ENCODE measurements at places on chromosomes 1 and 21.

- DNase-seq: no peak
These were observed 151.7 kb downstream of the LYPLAL1 start for GRCh38 chr1:219325368-219325742.

GRCh38 chr1:106700211-106700610 lies 356.3 kb upstream of the PRMT6 start:
- peak; percentile 89 for DNase-seq

GRCh38 chr1:166999500-167000055 lies 10.5 kb downstream of the MAEL start:
- no peak for DNase-seq

DNA sequence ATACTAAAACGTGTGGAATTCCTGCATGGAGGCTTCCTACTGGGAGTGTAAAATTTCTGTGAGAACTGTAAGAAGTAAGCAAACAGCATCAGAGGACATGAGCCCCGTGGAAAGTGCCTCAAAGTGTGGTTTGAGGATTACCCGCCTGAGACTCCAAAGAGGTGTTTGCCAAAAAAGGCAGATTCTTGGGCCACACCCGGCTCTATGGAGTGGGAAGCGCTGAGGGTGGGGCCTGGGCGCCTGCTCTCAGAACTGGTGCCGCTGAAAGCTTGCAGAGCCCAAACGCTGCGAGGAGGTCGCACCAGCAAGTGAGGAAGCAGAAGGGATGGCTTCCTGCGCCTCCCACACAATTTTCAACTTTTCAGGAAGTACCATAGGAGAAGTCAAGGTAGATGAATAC lies 43.0 kb upstream of the PSEN2 start:
- DNase-seq: peak; percentile 11

GRCh38 chr1:72635719-72636118 lies 353.4 kb upstream of the NEGR1 start:
- DNase-seq: peak; percentile 4

DNA sequence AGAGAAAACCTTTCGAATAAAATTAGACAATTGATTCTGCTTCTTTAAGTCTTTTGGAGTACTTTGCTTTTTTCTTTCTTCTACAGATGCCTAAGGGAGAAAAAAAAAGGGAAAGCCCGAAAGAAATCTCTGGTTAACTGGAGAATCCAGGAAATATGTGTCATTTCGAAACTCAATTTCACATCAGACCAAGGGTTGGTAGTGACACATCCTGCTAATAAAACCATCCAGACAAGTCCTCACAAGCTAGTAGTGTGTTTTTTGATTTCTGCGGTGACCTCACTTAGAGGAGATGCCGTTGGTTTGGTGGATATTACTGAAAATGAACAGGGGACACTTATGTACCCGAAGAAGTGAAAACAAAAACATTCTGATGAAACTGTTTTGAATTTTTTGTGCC lies 726.5 kb upstream of the ADAMTS5 start:
- DNase-seq: peak; percentile 83

GRCh38 chr1:9371391-9371935 lies 78.8 kb downstream of the SPSB1 start:
- peak; percentile 95 for DNase-seq

- DNase-seq: no peak
These were observed 550 bp upstream of the SYT11 start for GRCh38 chr1:155858800-155859233.

GRCh38 chr1:77958850-77959249 lies 20.0 kb downstream of the FUBP1 start:
- DNase-seq: no peak

DNA sequence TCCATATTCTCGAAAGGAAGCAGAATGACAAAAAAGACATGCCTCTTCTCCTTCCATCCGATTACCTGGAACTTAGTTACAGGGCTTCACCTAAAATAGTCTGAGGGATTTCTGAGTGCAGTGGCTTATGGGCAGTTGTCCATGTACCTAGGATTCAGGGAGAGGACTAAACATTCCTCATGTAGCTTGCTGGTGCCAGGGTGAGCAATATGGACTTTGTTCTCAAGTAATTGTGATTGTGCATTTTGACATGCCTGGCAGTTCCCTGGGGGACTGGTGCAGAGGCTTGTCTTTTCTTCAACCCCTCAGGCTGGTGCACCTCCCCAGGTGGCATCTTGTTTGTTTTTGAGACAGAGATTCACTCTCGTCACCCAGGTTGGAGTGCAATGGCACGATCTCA lies 6.1 kb upstream of the PSEN2 start:
- no peak for DNase-seq

- peak; percentile 5 for DNase-seq
These were observed 174.5 kb downstream of the PLPPR4 start for GRCh38 chr1:99438656-99439230.

DNA sequence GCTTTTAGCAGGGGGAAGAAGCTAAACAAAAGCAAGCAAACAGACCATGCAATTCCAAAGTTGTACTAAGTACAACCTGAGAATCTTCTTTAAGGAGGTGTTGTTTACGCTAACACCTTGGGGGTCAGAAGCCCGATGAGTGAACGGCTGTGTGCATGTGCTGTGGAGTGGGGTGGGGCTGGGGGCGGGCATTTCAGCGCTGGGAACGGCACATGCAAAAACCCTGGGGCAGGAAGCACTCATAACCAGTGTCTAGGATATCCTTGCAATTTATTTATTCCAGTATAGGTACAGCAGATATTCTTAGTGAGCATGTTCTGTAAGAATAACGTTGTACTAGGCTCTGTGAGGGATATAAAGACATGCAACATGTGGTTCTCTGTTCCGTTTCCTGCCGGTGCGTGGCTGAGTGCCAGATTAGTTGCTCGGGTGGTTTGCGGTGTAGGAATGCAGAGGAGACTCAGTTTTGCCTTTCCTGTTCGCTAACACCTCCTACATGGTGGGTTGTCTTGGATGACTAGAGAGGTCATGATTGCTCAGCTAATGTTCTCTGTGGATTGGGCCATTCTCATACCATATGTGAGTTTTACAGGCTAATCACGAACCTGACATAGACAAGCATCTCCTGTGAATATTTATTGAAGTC lies 3.7 kb downstream of the FASLG start:
- DNase-seq: peak; percentile 76

DNA sequence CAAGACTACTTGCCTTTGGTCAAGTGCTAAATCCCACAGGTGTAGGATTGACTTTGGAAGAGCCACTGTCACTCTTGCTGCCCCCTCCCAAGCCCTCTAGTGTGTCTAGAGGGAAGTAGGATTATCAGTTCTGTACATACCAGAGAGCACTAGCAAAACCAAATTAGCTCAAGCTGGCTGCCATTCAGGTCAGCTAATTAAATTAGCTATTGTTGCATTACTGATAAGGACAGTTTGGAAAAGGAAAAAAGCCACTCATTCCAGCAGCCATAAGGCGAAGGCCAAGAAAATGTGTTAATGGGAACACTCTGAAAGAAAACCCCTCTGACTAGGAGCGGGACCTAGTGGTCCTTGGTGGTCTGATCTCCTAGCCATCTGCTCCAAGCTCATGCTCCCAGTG lies 321.7 kb downstream of the PBX1 start:
- no peak for DNase-seq

GRCh38 chr1:156262461-156263287 lies 14.8 kb upstream of the PAQR6 start:
- peak; percentile 77 for DNase-seq

DNA sequence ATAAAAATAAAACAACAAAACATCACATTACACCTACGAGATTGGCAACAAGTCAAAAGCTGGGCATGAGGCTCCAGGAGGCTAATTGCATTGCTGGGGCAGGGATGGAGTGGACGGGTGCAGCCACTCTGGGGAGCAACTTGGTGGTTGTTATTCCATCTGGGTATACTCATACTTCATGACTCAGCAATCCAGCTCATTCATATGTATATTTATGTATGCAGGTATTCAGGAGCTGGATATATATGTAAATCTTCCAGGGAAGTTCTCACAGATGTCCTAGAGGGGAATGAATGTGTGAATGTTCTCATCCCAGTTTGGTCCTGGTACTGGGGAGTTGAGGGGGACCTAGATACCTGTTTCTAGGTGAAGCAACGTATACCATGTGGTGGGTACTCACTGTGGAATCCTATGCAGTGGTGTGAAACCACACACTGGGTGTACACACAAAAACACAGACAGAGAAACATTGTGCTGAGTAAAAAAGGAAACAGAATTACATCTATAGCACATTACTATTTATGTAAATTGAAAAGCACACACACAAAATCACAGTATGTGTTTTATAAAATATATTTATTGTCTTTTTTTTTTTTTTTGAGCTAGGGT lies 79.7 kb upstream of the RAB4A start:
- DNase-seq: peak; percentile 41

GRCh38 chr1:188689542-188689941 lies 1788.1 kb downstream of the BRINP3 start:
- DNase-seq: peak; percentile 31

DNA sequence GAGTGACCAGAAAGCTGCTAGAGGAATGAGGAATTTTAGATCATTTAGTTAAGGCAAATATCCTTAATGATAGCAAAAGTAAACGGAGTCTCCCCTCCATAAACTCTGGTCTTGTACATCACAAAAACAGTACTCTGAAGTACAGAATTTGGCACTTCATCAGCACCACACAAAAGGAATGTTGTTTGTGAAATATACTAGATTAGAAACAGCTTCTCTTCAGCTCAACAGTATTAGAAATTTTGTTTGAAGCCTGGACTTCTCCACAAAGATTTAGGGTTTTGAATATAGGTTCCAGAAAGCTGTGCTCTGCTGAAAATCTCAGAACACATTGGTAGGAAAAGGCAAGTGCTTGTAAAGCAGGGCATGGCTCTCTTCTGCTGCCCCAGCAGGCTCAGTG lies 135.1 kb upstream of the PTGFR start:
- DNase-seq: no peak

- DNase-seq: peak; percentile 52
These were observed at the start of gene B4GALT2 for GRCh38 chr1:43978551-43979260. TSS of gene B4GALT2 (plus strand) at chr1:43979210. CDS start at chr1:43981161, 1,951 bp downstream.

DNA sequence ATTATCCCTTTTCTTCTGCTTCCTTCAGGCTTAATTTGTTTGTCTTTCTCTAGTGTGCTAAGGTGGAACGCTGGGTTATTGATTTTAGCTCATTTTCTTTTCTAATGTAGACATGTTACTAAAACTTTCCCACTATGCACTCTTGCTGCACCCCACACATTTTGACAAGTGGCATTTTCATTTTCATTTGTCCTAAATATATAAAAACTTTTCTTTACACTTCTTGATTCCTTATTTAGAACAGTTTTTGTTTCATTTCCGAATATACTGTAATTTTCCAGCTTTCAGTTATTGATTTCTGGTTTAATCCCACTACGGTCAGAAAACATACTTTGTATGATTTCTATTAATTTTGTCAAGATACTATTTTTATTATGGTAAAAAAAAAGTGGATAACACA lies 25.3 kb downstream of the SH3BP5L start:
- no peak for DNase-seq

- DNase-seq: no peak
These were observed 183.3 kb downstream of the NEK7 start for GRCh38 chr1:198340139-198340538.

GRCh38 chr1:65362545-65362944 lies 53.2 kb downstream of the DNAJC6 start:
- no peak for DNase-seq

GRCh38 chr1:215007880-215008279 lies 74.7 kb upstream of the KCNK2 start:
- DNase-seq: no peak

- no peak for DNase-seq
These were observed 36.1 kb downstream of the CLSTN1 start for GRCh38 chr1:9787702-9788101.

DNA sequence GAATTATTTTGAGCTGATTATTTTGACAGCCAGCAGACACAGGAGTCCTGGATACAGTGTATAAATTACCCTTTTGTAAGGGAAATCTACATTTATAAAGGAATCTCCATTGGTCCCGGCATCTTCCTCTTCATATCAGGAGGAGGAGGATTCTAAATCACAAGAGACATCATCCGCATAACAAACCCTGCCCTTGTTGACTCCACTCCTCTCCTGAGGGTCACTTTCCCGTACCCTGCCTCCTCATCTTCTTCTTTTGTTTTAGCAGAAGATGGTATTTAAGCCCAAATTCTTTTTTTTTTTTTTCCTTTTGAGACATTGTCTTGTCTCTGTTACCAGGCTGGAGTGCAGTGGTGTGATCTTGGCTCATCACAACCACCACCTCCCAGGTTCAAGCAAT lies 14.6 kb upstream of the PKNOX1 start:
- DNase-seq: no peak

GRCh38 chr1:65792669-65793358 lies at the start of gene PDE4B:
TSS of gene PDE4B (plus strand) at chr1:65792895.
- peak; percentile 43 for DNase-seq

GRCh38 chr1:97340951-97341350 lies 579.9 kb downstream of the DPYD start:
- DNase-seq: peak; percentile 89

GRCh38 chr1:24297187-24297851 lies 21.8 kb upstream of the GRHL3 start:
- no peak for DNase-seq
